Placental epithelial cell (primary cell): ENCODE measurements at places on chromosomes 16 and 17. TPM values are rescaled to one million over a fixed set of nuclear protein-coding genes. Genes with fewer than 3 reads are reported as not detected.

Gene ALOXE3
- 2.4 and 2.5 TPM in 2 replicates for total RNA-seq

Gene MEIOC
- total RNA-seq = under 0.01 and 0.11 TPM in 2 replicates

Gene TBX2
- under 0.01 TPM in 1 of 2 replicates, not detected in the other for total RNA-seq

Gene HAP1
- total RNA-seq = 0.22 and 0.39 TPM in 2 replicates

Gene TLCD2
- total RNA-seq = 2.9 and 5.9 TPM in 2 replicates

Gene PPM1E
- total RNA-seq = not detected in 2 replicates

Gene ABCA3
- total RNA-seq = under 0.01 TPM in 2 replicates

Gene CLEC19A
- total RNA-seq = under 0.01 and 0.54 TPM in 2 replicates

Gene C16orf54
- total RNA-seq = not detected in 2 replicates

Gene OTOP3
- not detected in 2 replicates for total RNA-seq

Gene NETO2
- 3.3 and 3.5 TPM in 2 replicates for total RNA-seq

Gene MRC2
- 9.0 and 18.8 TPM in 2 replicates for total RNA-seq

Gene GJD3
- 0.33 TPM in 1 of 2 replicates, not detected in the other for total RNA-seq

Gene ITGA2B
- total RNA-seq = 0.11 and 1.2 TPM in 2 replicates
